A549 (cell line): ENCODE measurements at places on chromosomes 6 and 20. TPM values are rescaled to one million over a fixed set of nuclear protein-coding genes. Genes with fewer than 3 reads are reported as not detected.
A peak's percentile ranks its signal among the peaks of the same experiment; 100 is the strongest.

- no peak for DNase-seq
Measured at GRCh38 chr6:142805042-142805441, 139.9 kb downstream of the HIVEP2 start.

- DNase-seq, result peak; percentile 25
Measured at GRCh38 chr6:16752206-16752866, 8.9 kb downstream of the ATXN1 start.

GRCh38 chr6:8546496-8546895 is 111.2 kb upstream of the SLC35B3 start:
- DNase-seq, result no peak

DNA sequence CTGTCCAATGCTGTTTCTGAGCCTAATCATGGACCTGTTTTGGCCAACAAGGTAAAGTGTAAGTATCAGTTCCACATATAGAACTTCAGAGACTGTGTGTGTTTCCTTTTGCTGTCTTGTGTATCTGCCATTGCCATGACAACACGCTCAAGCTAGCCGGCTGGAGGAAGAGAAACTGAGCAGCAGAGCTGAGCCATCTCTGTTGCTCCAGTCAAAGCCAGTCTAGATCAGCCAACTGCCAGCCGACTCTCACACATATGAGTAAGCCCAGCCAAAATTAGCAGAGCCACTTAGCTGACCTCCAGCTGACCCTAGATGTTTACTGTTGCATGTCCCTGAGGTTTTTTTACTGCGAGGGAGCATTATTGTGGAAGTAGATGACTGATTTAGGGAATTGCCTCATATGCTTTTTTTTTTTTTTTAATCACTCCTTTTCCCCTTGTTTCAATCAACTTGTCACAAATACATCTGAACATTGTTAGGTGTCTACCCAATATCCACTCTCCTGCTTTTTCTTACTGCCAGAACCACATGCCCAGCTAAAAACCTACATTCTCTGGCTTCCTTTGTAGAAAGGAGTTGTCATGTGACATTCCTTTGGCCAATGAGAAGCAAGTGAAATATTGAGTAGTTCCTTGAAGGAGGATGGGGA is 304.3 kb upstream of the SUPT3H start:
- peak; percentile 1 for DNase-seq

DNA sequence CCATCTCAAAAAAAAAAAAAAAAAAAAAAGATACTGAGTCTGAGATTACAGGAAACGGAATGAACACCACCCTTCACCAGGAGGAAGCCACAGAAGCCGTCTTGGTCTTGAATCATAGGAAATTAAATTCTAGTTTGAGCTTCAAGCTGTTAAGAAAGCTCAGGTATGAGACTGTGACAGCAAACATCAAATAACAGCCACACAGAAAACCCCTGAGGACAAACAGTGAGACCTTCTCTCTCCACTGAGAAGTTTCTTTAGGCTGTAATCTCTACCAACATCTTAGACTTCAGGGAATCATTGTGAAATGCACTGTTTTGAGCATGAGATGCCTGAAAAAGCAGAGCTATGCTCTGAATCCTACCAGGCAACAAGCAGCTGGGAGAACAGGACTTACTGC is 30.8 kb downstream of the PDE10A start:
- DNase-seq, result no peak

The LY6G6D gene
- polyA plus RNA-seq, result not detected in 3 replicates

The PBOV1 gene
- polyA plus RNA-seq, result not detected in 3 replicates

The CD24 gene
- polyA plus RNA-seq, result 483 to 602 TPM (median 575 TPM) in 3 replicates

The OR2J1 gene
- not detected in 3 replicates for polyA plus RNA-seq

The SLC24A3 gene
- 0.03 to 0.04 TPM in 2 of 3 replicates, not detected in the other for polyA plus RNA-seq
